ENCODE measurements at places on chromosomes 6 and 20.
A peak's percentile ranks its signal among the peaks of the same experiment; 100 is the strongest.

DNA sequence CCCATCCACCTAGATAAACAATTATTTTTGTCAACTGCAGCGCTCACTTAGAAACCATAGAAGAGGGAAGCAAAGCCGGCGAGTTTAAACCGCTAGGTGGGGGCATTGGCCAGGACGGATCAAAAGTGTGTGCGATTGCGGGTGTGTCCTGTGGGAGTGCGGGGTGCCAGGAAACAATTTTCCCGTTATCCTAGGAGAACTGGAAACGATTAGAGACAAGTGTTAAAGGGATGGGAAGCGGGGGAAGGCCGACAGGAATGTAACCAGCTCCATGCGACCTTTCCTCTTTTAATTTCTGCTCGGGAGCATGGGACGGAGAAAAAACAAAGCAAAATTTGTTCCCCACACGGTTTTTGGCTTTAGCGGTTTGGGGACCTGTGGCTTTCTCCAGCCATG lies 2.8 kb upstream of the HTR1B start:
- peak; percentile 66 for DNase-seq

DNA sequence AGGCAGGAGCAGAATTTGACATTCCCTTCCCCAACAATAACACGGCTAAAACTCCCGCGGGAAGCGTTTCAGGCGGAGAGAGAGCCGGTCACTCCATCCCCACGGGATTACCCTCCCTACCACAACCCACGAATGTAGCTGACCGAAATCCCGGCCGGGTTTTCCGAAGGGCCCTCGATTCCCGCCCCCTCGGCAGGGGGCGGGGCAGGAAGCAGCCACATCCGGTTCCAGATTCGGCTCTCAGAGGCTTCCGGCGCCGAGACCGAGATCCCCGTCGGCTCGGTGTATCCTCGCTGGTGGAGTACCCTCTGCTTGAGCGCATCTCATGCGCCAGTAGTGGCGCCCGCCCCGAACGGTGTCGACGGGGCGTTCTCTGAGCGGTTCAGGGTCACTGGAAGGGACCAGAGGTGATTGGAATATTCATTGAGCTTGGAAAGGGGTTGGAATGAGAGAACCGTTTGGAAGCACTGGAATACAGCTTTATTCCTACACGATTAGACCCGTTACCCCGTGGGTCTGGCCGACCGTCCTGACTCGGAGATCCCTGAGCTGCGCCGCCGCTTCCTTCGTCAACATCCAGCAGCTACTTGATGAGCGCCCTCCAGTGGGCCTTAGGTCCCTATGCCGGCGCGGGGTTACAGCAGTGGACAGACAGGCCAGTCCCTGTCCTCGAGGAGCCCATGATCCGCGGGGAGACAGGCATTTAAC lies 649 bp upstream of the RGL2 start:
- DNase-seq, result peak; percentile 81

- DNase-seq, result no peak
Measured at GRCh38 chr6:7025861-7026260, 81.9 kb upstream of the RREB1 start.

GRCh38 chr6:136526196-136526930 lies 23.9 kb downstream of the MAP7 start:
- peak; percentile 35 for DNase-seq

GRCh38 chr6:1620504-1621069 lies 10.9 kb downstream of the FOXC1 start:
- no peak for DNase-seq

DNA sequence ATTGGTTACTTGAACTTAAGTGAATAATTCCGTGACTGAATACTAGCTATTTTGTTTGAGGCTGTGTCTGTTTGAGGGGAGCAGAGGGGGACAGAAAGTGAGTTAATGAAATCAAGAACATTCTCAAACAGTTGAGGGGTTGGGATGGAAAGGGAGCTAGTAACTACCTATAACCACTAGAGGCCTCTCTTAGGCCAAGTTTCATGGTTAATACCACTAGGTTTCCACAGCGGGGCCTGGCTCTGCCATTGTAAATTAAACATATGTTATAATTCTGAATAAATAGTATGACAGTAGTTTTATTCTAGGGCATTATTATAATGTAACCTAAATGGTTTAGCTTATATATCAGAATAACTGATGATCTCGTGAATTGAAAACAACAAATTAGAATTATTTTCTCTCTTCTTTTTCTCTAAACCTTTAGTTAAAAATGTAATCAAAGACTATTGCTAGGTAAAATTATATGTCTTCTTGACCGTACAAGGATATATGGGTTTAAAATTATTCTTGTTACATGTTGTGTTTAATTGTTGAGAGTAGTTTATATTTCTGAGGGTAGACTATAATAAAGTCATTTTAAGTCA lies 108.1 kb downstream of the BCKDHB start:
- no peak for DNase-seq

GRCh38 chr20:63573647-63574131 lies 350 bp downstream of the HELZ2 start:
- DNase-seq, result no peak

DNA sequence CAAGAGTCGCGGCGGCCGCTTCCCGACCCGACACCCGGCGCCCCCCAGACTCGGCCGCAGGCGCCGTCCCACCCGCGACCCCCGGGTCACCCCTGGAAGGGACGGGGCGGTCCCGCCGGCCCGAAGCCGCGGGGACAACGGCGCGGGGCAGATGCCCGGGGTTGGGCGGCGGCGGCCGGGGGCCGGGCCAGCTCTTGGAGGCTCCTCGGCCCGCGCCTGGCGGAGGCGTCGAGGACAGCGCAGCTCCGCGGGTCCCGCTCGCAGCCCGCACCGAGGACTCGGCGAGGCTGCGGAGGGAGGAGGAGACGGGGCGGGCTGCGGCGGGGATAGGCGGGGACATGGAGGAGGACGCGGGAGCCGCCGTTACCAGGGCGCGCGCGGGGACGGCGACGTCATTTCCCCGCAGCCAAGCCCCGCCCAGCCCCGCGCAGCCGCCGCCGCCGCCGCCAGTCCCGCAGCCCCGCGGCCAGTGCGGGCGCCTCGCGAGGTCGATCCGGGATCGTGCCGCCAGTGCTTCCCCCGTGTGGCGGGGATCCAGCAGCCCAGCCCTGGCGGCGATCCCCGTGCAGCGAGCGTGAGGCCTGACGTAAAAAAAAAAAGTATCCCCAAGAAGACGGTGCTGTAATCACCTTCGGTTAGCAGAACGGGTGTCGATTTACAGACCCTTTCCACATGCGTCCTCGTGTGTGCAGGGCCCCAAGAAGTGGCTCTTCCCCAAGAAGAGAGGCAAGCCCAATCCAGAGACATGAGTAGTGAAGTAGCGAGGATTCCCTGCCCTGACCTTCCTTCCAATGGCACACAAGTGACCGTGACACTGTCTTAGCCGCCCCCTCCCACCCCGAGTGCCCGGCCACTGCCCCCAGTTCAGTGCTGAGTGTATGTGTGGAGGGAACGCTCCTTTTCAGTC lies at the start of gene FAM184A:
TSS of gene FAM184A (minus strand) at position 289 of the 907 bp plus-strand sequence. CDS start 365 bp downstream, outside the sequence.
- peak; percentile 67 for DNase-seq

- no peak for DNase-seq
Measured at GRCh38 chr6:42345696-42346416, 105.9 kb downstream of the TRERF1 start.

- DNase-seq, result no peak
Measured at GRCh38 chr6:124057461-124057860, 253.8 kb downstream of the NKAIN2 start.

- no peak for DNase-seq
Measured at GRCh38 chr6:157983406-157984119, 1.9 kb downstream of the SYNJ2 start.

- peak; percentile 84 for DNase-seq
Measured at GRCh38 chr6:31815025-31815838, at the start of the genes HSPA1A and HSPA1L. Gene HSPA1A (plus strand): TSS chr6:31815543. CDS start chr6:31815757, 214 bp downstream. Gene HSPA1L (minus strand): TSS chr6:31815283. CDS start chr6:31811972, 3,311 bp downstream.

- no peak for DNase-seq
Measured at GRCh38 chr6:44771647-44772415, 384.3 kb downstream of the CDC5L start.

- DNase-seq, result no peak
Measured at GRCh38 chr20:5020760-5021159, 19.4 kb upstream of the SLC23A2 start.

GRCh38 chr6:40715570-40716403 lies 128.6 kb upstream of the LRFN2 start:
- no peak for DNase-seq

- DNase-seq, result no peak
Measured at GRCh38 chr6:133886104-133886775, 2.7 kb upstream of the TCF21 start.

GRCh38 chr6:118186672-118187567 lies 279.9 kb downstream of the SLC35F1 start:
- DNase-seq, result no peak

- DNase-seq, result no peak
Measured at GRCh38 chr6:52534966-52535390, 41.9 kb downstream of the TRAM2 start.

DNA sequence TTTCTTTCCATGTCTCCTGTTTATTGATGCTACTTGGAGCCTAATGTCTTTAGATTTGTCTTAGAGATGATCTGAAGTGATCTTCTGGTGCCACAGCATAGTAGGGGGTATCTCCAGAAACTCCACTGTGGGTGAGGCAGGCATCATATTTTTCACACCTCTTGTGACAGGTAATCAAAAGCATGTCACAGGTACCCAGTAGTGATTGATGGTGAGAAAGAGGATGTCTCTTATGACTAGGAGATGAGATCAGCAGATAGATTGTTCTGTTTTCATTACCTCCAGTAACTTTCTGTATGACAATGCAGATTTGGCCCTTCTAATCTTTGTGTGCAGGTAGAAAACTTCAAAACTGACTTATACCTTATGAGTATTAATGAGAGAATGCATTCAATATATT lies 13.5 kb downstream of the NCOA7 start:
- DNase-seq, result no peak

DNA sequence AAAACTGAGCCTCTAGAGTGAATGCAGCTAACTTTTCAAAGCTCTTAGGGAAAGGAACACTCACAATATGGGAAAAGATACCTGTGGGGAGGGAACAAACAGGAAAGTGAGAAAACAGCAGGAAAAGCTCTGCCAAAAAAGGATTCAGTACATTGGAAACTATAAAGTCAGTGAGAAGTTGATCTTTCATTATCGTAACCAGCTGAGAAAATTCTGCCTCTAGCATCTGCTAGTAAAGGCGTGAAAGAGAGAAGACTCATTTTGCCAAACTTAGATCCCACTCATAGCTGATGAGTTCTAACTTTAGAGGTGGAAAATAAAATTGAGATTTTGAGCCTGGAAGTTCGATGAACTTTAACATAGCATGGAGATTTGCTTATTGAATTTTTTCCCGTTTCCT lies 321.8 kb upstream of the RNF217 start:
- no peak for DNase-seq

GRCh38 chr6:44542401-44543116 lies 155.1 kb downstream of the CDC5L start:
- DNase-seq, result no peak
